ENCODE measurements at places on chromosomes 1 and 21.

DNA sequence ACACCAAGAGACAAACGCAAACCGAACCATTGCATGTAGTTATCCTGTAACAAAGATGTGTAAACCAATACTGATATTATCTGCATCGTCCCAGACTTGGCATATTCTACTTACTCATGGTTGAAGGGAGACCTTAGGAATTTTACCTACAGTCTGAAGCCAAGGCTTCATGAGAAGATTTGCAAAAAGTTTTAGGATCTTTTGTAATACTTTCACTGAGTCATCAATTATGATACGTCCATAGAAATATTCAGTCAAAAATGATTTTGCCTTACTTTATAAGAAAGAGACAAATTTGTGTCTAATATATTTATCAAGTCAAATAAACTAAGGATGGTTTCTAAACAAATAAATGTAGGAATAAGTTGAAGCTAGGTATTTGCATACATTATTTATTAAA, 1176.1 kb upstream of the ADGRL2 start:
- DNase-seq, result no peak

DNA sequence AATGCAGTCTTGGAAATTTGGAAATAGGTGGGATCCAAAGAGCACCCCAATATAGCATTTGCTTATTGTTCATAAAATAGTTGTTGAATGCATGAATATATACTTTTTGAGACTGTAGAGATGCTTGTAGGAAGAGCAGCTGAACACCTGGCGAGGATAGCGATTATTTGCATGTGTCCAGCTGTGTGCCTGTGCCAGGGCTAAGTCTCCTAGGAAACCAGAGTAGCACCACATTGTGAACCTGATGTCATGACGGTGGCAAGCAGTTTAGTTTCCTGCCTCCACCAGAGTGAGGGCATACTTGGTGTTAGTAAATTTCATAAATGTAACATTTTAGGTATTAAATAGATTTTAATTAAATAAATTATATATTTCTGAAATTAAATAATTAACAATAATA, 37.3 kb upstream of the IRF2BP2 start:
- DNase-seq, result no peak

- no peak for DNase-seq
Observed at GRCh38 chr1:178134061-178134460, 40.2 kb downstream of the RASAL2 start.

DNA sequence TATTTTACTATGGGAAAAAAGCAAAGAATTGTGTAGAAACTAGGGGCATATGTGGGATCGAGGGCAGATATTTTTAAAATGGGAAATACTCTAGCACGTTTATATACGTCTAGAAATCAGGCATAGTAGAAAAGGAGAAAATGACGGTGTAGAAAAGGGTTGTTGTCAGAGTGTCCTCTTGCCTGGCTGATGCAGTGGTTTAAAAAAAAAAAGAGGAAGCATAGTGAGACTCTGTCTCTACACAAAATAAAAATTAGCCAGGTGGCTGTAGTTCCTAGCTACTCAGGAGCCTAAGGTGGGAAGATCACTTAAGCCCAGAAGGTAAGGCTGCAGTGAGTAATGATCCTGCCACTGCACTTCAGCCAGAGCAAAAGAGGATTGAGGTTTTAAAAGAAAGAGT, 64.7 kb upstream of the LRRC7 start:
- no peak for DNase-seq

DNA sequence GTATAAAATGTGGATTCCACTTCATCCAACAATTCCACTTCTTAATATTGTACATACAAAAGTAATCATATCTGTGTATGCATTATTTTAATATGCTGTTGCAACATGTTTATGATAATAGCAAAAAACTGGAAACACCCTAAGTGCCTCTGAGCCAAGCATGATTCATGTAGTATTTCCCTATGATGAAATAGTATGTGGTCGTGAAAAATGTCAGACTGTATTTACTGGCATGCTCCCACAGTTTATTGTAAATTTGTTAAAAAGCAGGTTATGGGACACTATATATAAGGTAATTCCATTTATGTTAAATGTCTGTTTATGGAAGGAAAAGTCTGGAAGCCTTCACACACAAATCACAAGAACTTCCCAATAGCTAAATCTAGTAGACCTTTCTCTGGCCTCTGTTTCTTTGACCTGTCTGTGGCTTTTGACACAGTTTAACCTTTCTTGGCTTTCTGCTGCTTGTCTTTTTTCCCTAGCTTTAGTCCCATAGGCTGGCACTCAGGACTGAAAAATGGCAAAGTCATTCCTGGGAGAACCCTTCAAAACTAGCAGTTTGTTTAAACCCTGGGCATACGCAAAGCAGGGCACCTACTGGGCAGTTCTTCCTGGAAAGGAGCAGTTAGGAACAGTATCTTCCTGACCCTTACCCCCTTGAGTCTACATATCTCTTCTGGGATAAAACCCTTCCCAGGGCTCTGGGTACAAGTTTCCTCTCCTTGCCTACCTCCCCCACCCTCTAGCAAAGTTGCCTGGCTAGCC, 65.4 kb upstream of the ARTN start:
- no peak for DNase-seq

GRCh38 chr1:109897259-109897955, 13.2 kb upstream of the CSF1 start:
- no peak for DNase-seq

DNA sequence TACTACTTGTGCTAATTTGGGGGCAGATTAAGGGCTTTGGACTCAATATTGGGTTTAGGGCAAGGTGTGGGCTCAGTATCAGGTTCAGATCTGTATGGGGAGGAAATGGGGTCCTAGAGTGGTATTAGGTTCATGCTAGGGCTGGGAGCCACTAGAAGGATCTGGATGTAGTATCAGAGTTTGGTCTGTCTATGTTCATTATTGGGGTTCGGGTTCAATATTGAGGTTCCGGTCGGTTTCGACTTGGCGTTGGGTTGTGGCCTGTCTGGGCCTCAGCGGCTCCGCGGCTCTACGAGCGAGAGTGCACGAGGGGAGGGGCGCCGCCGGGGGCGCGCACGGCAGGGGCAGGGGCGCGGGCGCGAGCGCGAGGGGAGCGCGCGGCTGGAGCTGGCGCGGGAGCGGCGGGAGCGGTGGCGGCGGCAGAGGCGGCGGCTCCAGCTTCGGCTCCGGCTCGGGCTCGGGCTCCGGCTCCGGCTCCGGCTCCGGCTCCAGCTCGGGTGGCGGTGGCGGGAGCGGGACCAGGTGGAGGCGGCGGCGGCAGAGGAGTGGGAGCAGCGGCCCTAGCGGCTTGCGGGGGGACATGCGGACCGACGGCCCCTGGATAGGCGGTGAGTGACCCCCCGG, at the start of gene PTPRF:
TSS of gene PTPRF (plus strand) at position 401 of the 624 bp plus-strand sequence. CDS start 14,193 bp downstream, outside the sequence.
- DNase-seq, result peak; percentile 79

- DNase-seq, result no peak
Observed at GRCh38 chr1:200780545-200781369, 42.1 kb downstream of the CAMSAP2 start.

DNA sequence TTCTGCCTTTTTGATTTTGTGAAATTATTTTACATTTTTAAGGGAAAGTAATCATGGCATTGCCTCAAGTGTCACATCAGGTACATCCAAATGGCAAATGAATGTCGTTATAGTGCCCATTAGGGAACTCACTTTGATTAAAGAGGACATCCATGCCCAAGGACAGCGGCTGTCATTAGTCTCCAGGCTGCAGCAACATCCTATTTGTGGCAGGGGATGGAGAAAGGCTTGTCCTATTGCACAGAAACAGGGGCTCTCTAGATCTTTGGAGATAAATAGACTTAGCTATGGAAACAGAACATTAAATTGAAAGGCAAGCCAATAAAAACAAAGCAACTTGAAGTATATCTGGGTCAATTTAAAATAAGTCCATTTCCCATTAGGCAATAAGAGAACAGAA, 439.3 kb downstream of the NEGR1 start:
- DNase-seq, result no peak

DNA sequence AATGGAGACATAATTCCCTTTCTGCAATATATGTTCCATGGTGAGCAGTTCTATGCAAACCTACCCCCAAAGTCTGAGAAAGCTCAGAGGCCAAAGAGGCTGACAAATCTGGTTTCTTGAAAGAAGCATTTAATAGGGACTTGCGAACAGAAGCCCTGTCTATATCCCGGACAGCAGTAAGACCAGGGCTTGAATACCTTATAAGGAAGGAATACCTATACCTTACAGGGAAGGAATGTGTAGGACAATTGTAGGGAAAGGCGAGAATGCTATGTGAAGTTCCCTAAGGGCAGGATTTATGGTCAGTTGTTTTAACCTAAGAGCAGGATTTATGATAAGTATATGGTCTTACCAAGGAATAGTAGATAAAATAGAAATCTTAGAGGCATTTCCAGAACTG, 5.0 kb upstream of the SLC41A1 start:
- DNase-seq, result no peak

DNA sequence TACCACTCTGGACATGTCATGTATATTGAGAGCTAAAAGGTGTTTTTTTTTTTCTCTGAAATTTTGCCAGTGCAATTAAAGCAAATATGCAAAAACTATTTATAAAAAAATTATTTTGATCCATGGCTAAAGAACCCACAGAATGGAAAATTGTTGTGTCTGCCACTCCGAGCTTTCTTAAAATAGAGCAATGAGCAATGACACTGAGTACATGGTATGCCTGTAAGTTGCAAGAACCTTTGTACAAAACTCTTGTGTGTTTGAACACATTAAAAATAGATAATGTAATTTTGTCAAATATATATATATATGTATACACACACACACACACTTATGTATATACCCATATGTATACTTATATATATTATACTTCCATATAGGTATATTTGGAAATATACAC, 1530.9 kb upstream of the B3GALT2 start:
- no peak for DNase-seq

GRCh38 chr1:8669606-8670335, 147.7 kb downstream of the RERE start:
- DNase-seq, result no peak

- DNase-seq, result no peak
Observed at GRCh38 chr1:81410941-81411340, 389.8 kb upstream of the ADGRL2 start.

DNA sequence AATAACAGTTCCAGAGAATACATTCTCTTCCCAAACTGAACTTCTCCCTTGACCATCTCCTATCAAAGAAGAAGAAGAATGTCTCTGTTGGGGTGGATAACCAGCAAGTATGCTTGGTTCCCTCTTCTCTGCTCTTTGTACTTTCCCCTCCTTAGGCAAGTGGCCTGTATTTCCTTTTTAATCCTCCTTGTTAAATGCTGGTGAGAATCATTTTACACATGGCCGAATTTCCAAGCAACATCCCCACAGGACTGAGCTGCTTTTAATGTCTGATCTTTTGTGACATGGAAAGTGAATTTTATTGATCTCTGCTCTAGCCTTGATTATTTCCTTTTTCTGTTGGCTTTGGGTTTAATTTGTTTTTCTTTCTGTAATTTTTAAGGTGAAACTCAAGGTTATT, 336.7 kb downstream of the DUSP10 start:
- DNase-seq, result no peak

GRCh38 chr1:183622884-183623785, 12.4 kb downstream of the ARPC5 start:
- DNase-seq, result peak; percentile 52

DNA sequence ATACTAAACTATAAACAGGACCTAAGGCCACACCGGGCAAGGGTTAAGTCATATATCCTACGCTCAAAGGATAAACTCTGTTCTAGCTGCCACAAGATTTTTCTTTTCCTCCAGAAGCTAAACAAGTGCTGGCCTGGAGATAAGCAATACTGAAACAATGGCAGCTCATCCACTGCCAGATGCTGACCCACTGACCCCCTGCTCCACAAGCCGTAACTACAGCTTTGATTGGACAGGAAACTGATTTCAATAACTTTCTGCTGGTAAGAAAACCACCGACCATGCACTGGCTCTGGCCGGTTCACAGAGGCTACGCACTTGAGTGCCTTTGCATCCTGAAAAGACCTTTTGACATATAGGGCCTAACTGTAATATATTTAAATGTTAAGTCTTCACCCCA, 51.3 kb upstream of the PLA2G2C start:
- no peak for DNase-seq

DNA sequence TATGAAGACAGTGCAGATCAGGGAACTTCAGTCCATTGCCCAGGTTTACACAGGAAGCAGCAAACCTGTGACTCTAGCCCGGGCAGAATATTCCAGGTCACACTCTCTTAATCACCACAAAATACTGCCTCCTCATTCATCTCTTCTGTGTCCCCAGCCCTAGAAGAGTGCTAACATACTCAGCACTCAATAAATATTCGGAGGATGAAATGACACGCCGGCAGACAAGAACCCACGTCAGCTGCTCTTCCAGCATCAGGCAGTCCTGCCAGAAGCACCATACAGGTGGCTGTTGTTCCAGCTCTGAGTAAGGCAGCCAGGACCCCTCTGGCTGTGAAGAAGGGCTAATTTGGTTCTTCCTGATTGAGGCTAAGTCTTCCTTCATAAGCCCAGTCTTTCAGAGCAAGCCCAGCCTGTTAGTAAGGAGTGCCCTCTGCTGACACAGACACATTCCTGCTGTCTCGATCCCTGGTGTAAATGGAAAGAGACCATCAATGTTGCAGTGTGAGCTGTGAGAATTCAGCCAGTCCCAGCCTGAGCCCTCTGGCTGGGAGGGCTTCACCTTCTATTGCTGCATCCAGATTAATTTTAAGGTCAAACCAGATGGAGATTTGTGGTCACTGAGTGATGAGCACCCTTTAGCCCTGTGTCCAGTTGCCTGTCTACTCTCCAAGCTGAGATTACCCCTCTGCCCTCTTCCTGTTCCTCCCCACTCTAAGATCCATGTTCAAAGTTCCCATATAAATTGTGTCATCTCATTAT, 45.0 kb upstream of the KIRREL1 start:
- DNase-seq, result no peak

GRCh38 chr1:108832929-108833328, 24.0 kb downstream of the AKNAD1 start:
- no peak for DNase-seq

- DNase-seq, result no peak
Observed at GRCh38 chr1:118390955-118391354, 205.9 kb upstream of the SPAG17 start.

- no peak for DNase-seq
Observed at GRCh38 chr1:10170239-10170574, 40.2 kb upstream of the KIF1B start.

- no peak for DNase-seq
Observed at GRCh38 chr1:227730630-227731151, 4.4 kb downstream of the JMJD4 start.

DNA sequence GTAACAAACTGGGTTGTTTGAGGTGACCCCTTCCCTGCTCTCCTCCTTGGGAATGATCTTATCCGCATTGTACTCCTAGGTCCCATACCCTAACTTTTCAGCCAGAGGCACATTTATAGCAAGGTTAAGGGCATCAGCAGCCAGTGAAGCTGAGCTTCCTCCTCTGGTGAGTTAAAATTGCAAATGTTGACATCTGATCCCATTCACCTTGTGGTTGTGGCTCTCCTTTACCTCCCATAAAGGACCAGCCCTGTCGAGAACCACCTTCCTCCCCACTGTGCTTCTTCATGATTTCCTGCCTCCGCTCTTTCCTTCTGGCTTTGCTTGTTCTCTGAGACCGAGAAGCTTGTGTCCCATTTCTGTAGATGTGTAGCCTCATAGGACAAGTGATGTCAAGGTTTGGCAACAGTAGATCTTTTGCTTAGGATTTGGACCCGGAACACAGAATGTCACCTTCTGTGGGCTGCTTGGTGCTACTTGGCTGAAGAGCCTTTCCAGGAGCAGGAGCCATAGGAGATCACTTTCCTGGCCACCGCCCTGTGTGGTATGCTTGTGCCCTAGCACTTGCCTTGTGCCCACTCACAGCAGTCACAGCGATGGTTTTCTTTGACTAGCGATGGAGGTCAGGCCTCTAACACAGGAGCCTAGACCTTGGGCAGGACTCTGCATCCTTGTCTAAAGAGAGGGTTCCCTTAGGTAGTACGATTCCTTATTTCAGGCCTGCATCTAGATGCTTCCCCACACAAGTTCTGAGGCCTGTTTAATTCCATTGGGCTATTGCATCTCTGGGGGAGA, 18.8 kb downstream of the SZRD1 start:
- no peak for DNase-seq
